ENCODE measurements at places on chromosomes 6 and 20. TPM values are rescaled to one million over a fixed set of nuclear protein-coding genes. Genes with fewer than 3 reads are reported as not detected.

DNA sequence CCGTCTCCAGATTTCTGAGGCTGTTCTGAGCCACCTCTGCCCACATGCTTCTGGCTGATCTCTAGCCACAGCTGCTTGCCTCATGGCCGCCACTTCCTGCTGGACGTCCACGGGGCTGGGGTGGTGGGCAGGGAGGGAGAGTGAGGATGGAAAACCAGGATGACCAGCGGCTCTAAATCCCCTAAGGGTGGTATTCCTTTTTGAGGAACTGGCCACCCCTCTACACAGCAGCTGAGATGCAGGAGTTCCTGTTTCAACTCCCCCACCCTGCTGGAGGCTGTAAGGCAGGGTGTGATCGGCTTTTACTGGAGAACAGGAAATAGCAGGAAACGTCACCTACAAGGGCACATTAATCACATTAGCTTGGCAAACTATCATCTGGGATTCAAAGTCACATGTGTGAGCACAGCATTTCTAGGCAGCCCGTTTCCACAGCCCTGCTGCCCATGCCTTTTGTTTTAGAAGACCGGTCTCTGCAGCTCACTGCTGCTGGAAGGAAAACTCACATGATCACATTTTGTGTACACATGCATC, 181.6 kb upstream of the ECI2 start:
- DNase-seq = no peak

Gene CD24
- total RNA-seq = 166 TPM

Gene TMEM244
- total RNA-seq = not detected

Gene RUNX2
- 1.9 TPM for total RNA-seq

- no peak for DNase-seq
These were observed 189.0 kb downstream of the ANKRD60 start for GRCh38 chr20:58039274-58040092.
